ENCODE measurements at places on chromosomes 2 and 18.
A peak's percentile ranks its signal among the peaks of the same experiment; 100 is the strongest.

DNA sequence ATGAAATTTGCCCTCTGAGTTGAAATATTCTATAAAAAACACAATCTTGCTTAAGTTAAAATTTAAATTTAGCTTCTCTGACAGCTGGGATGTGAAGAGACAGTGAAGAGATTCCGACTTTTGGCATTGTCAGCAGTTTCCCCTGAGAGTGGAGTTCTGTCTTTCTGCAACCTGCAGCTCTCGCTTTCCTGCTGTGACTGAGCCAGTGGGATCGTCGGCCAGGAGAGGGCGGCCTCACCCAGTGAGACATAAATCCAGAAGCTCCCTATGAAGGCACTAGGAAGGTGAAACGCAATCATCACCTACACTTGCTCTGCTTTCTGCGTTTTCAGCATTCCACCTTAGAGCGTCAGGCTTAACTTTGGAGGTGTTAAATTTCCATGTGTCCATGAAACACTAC lies 75.4 kb upstream of the HNMT start:
- DNase-seq: no peak

DNA sequence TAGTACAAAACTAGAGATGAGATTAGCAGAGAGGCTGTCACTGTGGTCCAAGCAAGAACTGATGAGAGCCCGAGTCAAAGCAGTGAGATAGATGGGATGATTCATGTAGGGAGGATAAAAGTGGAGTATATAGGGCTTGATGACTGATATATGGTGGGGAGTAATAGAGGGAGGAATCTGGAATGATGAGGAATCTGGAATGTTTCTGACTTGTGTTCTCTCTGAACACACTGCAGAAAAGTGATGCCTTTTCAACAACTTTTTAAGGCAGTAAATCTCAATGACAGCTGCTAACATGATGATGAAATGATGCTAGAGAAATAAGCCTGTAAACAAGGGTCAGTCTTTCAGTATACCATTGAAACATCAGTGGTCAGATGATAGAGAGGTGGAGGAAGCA lies 143.5 kb upstream of the SP5 start:
- DNase-seq: peak; percentile 60

DNA sequence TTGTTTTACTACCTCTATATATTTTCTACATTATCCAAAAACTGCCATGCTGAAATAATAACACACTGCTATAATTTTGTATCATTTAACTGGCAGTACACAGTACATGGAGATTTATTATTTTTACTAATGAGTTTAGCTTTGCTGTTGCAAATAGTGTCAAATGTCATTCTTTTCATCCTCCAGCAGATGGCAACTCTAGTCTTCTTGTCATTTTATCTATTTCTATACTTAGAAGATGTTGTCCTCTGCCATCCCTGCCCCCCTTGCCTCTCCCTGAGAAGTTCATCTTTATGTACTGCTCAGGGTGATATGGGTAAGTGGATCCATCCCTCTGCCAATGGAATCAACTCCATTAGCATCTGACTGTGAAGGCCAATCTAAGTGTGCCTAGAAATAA lies 21.7 kb upstream of the LRRTM1 start:
- DNase-seq: peak; percentile 27

- no peak for DNase-seq
Measured at GRCh38 chr2:100427627-100428258, 10.3 kb upstream of the CHST10 start.

- no peak for DNase-seq
Measured at GRCh38 chr18:48566589-48566988, 27.8 kb downstream of the CTIF start.

DNA sequence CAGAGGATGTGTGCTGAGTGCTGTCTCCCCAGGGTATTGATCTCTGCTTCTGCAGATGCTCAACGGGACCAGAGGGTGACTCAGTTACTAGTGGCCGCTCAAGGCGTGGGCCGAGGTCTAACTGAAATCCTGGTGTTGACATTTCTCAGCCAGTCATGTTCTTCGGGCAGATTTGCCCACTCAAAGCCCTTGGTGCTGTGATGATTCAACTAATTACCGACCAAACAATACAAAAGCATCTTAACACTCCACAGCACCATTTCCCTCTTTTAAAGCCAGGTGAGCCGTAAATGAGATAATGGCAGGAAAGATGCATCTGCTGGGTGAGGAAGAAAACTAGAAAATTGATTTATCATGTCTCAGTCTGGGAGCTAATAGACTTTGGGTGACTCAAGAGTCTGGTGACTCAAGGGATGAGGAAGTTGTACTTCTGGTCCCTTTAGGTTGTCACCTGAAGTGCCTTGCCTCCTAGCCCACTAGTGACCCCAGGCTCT lies 32.7 kb upstream of the PRLH start:
- no peak for DNase-seq

GRCh38 chr18:80022613-80023012 lies 11.6 kb upstream of the RBFA start:
- DNase-seq: no peak

- no peak for DNase-seq
Measured at GRCh38 chr18:40760251-40760650, 1194.8 kb upstream of the PIK3C3 start.

All from fibroblast of skin of left quadriceps (primary cell).